ENCODE measurements at places on chromosomes 16 and 17. TPM values are rescaled to one million over a fixed set of nuclear protein-coding genes. Genes with fewer than 3 reads are reported as not detected.

DNA sequence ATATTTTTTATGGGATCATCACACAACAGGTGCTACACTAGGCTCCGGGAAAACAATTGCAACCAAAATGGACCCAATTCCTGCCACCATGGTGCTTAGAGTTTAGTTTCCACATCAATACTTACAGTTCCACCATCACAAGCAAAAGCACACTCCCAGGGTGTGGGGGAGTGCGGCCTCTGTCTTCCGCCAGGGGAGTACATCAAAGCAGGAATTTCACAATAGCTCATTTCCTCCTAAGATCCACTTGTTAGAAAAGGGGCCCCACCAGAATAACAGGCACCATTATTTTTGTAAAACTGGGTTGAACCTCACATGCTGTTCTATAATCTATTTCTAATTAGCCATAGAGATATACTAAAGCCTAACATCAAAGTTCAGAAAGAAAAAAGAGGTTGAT, 44.3 kb upstream of the PSMD7 start:
- no peak overlapping the region for H3K4me3 ChIP-seq
- H3K4me1 ChIP-seq = no peaks in the 10 kb centered on the region
- no peak overlapping the region for H3K27ac ChIP-seq

GRCh38 chr17:2420176-2420575, 19.3 kb upstream of the MNT start:
- peaks cover 21% of the 10 kb centered on the region for H3K36me3 ChIP-seq
- DNase-seq = no peak
- peaks cover 25% of the 10 kb centered on the region for H3K4me1 ChIP-seq
- no peak overlapping the region for H3K27ac ChIP-seq
- H3K27me3 ChIP-seq = no peaks in the 10 kb centered on the region

GRCh38 chr17:9924735-9925191, 19.7 kb upstream of the RCVRN start:
- no peaks in the 10 kb centered on the region for H3K36me3 ChIP-seq
- H3K4me3 ChIP-seq = no peak overlapping the region
- no peaks in the 10 kb centered on the region for H3K27me3 ChIP-seq
- no peak overlapping the region for H3K27ac ChIP-seq
- H3K4me1 ChIP-seq = no peaks in the 10 kb centered on the region

Gene ZSCAN10
- total RNA-seq = not detected

Gene GP1BA
- not detected for total RNA-seq

DNA sequence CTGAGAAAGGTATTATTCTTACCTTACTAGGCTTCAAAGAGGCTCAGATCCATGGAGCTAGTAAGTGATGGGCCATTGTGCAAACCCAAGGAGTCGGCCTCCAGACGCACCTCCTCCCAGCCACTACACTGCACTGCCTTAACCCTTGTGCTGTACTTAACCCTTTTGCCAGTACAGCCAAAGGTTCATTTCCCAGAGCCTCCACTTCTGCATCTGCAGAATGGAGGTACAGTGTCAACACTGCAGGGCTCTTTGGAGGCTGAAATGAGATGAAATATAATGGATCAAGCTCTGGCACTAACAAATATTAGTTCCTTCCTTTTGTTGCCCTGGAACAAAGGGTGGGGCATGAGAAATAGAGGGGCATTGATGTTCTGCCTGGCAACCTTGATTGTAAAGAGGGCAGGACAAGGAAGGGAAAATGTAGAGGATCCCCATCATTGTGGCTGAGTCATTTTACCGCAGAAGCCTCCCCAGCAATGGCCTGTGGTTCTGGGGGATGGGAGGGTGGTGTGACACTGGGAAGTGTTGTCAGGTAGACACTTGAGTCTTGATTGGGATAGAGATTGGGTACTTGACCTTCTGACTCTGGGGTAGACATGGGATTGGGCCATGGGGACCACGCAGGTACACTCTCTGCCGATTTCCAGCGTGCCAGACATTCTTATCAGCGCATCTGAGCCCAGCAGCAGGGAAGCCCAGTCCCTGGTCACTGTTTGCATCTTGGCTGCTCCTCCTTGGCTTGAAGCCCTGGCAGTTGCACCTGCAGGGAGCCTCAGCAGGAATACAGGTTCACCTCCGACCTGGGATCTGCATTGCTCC, 84.0 kb downstream of the MSI2 start:
- no peaks in the 10 kb centered on the region for H3K36me3 ChIP-seq
- H3K27me3 ChIP-seq = no peaks in the 10 kb centered on the region
- H3K4me3 ChIP-seq = no peak overlapping the region

GRCh38 chr17:72588961-72589360, 468.1 kb downstream of the SOX9 start:
- H3K4me1 ChIP-seq = peaks cover 11% of the 10 kb centered on the region
- H3K4me3 ChIP-seq = no peak overlapping the region
- H3K27me3 ChIP-seq = no peaks in the 10 kb centered on the region
- H3K27ac ChIP-seq = no peak overlapping the region
- no peak for DNase-seq

DNA sequence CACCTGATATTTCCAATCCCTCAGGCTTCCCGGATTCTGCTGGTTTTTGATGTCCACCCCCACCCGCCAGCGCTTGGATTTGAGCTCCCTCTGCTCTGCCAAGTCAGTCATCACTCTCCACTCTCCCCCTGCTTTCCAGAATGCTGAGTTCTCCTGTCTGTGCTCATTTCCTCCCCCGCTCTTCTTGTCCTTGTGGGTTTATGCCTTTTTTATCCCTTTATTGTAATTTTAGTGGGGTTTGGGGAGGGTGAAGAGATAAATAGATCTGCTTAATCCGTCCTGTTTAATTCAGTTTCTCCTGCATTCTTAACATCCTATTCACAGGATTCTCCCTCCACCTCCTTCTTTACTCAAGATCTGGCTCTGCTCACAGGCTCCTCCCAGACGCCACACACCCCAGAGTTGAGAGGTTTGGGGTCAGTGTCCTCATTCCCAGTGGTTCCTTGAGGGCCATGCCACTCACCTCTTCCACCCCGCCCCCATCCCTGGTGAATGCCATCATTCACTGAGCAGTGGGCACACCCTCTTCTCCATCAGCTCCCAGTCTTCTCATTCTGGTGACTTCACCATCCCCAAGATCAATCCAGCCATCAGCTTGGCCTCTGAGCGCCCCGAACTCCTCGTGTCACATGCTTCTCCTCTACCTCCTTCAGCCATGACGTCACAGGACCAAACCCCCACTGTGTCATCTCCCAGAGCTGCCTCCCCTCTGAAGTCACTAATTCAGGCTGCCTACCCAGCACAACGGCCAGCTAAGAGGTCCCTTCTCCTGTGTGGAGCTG, 15.1 kb upstream of the GUCY2D start:
- no peaks in the 10 kb centered on the region for H3K36me3 ChIP-seq
- no peaks in the 10 kb centered on the region for H3K27me3 ChIP-seq
- no peak overlapping the region for H3K4me3 ChIP-seq
- H3K4me1 ChIP-seq = no peaks in the 10 kb centered on the region

DNA sequence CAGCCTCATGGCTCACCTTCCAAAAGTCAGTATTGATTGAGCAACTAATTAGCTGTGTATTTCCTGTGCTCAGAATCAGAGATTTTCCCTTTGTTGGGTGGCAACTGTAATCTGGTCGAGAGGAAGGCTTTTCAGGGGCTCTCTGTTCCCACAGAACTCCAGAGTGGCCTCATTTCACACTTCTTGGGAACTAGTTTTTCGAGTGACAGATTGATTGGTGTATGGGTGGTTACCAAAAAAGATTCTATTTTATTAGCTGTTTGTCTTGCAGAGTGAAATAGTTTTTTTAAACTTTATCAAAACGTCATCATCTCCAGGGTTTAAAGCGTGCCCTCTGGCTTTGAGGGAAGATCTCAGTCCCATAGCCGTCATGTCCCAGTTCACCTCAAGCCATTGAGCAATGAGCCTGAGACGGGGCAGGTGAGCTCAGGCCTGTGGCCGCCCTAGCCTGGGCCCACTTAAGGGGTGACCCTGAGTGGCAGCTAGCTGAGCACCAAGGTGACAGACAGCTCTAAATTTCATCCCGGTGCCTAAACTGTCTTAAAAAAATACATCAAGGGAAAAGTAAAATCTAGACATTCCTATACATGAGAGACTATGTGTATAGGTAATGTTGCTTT, 53.0 kb downstream of the SMPD3 start:
- no peaks in the 10 kb centered on the region for H3K36me3 ChIP-seq
- no peak for DNase-seq
- no peaks in the 10 kb centered on the region for H3K27me3 ChIP-seq
- H3K4me1 ChIP-seq = no peaks in the 10 kb centered on the region

DNA sequence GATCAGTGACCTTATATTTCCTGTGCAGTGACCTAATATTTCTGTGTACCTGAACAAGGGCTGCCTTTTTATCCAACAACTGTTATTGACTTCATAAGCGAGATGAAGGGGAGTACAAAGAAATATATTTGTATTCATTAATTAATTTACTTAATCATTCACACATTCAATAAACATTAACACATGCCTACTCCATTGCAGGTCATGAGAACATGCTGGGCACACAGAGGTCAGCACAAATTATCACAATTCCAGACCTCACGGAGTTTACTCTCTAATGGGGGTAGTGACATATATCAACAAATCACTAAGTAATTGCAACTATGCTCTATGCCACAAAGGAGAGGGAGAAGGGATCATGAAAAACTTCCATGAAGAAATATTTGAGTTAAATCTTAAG, 614.6 kb downstream of the TOX3 start:
- H3K4me1 ChIP-seq = no peaks in the 10 kb centered on the region
- no peak overlapping the region for H3K4me3 ChIP-seq
- no peak for DNase-seq
- H3K27ac ChIP-seq = no peak overlapping the region
- peaks cover 2% of the 10 kb centered on the region for H3K27me3 ChIP-seq
- no peaks in the 10 kb centered on the region for H3K36me3 ChIP-seq

DNA sequence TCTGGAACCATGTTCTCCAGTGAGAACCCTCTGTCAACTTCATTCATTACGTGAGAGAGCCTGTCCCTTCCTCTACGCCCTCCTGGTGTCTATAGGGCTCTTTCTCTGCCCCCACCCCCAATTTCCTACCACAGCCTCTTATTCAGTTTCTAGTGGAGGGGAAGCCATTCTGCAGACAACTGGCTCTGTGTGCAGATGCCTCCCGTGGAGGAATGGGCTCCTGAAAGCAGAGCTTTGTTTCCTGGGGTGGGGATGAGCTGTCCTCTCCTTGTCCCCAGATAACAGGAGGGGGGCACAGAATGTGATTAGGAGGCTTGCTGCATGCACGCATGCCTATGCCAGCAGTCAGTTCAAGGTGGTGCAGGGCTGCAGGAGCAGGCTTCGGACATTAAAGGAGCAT, 31.6 kb downstream of the MMP15 start:
- H3K27ac ChIP-seq = no peak overlapping the region
- H3K4me1 ChIP-seq = no peaks in the 10 kb centered on the region
- no peak overlapping the region for H3K4me3 ChIP-seq
- no peaks in the 10 kb centered on the region for H3K27me3 ChIP-seq
- no peak for DNase-seq
- no peaks in the 10 kb centered on the region for H3K36me3 ChIP-seq

Gene KCTD19
- total RNA-seq = not detected

Data from psoas muscle (tissue), 8 donors.